HuH-7.5 (cell line): ENCODE measurements at places on chromosomes 5 and 9.

- no peak for DNase-seq
Observed at GRCh38 chr5:132364319-132364718, 5.2 kb upstream of the SLC22A5 start.

GRCh38 chr9:87390361-87390760 lies 107.3 kb upstream of the DAPK1 start:
- DNase-seq, result no peak

DNA sequence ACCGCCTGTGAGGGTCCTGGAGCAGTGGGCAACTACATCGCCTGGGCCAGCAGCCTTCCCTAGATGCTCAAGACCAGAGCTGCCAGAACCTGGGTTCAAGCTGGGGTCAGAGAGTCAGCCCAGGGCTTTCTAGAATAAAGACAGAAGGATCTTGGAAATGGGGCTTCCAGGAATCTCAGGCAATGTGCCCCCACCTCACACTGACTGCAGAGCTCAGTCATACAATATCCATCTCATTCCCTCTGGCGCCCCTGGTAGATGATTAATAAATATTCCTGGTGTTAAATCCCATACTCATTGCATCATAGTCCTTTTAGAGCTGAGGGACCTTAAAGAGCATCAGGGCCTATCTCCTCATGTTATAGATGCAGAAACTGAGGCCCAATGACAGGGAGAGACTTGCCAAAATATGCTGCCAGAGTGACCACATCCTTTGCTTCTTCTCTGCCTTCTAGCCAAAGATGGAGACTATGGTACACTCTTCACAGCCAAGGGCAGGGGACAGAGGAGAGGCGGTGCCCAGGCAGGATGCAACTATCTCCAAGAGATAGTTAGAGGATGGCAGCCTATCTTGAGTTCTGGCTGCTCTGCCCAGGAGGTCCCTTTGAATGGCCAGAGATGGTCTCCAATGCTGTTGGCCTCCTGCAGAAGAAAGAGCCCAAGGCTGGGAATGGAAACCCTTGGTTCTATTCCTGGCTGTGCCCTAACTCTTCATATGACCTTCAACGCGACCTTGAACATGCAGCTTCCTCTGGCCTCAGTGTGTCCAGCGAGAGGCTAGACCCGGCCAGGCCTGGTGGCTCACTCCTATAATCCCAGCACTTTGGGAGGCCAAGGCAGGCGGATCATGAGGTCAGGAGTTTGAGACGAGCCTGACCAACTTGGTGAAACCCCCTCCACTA lies 36.2 kb upstream of the IL17B start:
- DNase-seq, result no peak

DNA sequence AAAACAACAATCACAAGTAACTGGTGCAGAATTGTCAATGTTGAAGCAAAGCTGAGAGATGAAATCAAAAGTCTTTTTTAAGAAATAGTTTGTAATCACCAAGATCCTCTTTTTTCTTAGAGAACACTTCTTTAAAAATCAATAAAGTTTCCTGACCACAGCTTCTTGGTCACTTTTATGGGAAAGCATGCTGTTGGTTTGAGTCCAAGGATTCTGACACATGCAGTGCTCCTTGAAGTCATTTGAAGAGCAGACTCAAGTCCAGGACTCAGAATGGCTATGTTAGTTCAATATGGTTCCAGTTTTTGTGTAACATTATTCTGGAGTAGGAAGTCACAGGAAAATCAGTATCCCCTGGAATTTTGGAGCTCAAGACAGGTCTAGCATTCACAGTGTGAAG lies 480.6 kb downstream of the NR2F1-AS1 start:
- no peak for DNase-seq

DNA sequence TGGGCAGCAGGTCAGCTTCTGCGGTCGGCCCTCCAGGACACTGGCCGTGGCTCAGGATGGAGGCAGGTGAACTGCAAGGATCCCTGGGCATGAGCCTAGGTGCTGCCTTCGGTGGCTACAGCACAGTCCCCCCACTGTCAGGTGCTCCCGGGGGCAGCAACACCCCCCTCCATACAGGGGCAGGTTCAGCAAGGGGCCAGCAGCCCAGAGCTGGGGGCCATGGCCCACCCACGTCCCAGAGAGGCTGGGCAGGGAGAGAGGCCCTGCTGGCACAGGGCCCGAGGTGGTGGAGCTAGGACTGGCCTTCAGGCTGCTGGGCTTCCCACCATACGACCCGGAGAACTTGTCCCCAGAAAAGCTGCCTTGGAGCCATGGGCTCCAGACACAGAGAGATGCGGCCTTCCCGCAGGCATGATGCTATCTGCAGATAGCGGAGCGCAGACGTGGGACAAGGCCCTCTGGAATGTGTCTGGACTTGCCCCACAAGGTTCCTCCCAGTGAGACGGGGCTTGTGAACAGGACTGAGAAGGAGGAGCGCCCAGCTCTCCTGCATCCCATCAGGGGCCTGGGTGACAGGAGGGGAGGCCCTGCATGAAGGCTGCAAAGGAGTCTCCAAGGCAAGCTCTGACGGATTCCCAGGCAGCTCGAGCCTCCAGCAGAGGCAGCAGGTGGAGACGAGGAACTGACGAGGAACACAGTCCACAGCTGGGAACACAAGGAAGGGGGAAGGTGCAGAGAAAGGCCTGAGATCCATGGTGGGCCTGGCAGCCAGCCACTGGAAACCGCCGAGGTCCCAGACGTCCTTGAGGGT lies 111.1 kb downstream of the VAV2 start:
- no peak for DNase-seq

GRCh38 chr5:123659495-123659894 lies 147.5 kb downstream of the CSNK1G3 start:
- DNase-seq, result no peak

- DNase-seq, result peak; percentile 56
Observed at GRCh38 chr9:107283623-107284616, 841 bp downstream of the RAD23B start.

DNA sequence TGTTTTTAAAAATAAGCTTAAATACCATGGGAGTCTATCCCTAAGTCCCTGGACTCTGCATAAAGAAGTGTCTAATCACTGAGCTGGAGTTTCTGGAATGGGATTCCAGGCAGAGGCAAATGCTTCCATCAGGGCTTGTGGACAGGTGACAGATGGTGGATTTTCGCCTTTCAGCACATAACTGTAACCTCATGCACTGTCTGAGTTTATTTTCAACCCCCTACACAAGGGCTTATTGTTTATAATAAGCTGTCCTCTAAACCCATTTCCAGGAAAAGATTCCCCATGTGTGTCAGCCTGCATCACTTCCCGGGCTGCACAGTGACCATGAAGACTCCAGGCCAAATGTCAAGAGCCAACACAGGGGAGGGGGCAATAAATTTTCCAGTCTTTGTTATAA lies 264.0 kb downstream of the PIK3R1 start:
- DNase-seq, result no peak

- DNase-seq, result no peak
Observed at GRCh38 chr9:36218011-36218410, 27.3 kb downstream of the CLTA start.

DNA sequence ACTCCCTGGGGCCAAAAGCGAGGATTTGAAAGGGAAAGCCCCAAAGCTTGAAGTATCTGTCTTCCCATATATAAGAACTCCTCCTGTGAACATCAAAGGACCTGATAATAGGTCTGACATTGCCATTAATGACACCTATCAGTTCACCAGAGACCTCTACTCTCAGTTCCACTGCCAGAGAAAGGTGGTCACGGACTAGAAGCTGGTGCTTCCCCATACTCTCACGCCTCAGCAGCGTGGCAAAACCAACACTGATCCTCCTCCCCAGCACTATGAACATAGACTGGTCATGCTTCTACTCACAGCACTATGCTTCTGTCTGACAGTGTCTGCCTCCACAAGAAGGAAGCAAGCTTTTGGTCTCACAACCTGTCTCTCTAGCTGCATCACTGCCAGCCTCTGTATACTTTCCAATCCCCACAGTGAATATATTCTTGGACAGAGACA lies 37.9 kb downstream of the NRG2 start:
- no peak for DNase-seq

DNA sequence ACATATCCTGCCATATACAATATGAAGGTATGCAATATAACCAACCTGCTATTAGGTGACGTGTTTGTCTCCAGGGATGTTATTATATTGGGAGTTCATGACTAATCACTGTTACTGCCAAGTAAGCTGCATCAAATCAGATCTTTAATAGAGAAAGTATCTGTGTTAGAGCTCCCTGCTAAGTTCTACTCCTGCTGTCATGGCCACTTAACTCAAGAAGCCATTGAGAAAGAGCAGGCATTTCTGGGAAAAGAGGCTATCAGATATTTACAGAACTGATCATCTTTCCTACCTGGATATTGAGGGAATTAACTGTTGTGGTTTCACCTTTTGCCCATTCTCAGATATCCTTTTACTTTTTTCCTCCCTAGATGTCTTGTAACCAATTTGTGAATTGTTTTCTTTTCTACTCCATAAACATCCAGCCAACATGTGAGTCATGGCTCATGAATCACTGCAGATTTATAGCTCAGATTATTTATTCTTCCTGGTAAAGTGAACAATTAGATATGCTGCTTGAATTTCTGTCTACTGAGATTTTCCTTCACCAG lies 634.8 kb upstream of the FAM174A start:
- no peak for DNase-seq

GRCh38 chr5:170126061-170126460 lies 20.4 kb downstream of the FOXI1 start:
- no peak for DNase-seq

DNA sequence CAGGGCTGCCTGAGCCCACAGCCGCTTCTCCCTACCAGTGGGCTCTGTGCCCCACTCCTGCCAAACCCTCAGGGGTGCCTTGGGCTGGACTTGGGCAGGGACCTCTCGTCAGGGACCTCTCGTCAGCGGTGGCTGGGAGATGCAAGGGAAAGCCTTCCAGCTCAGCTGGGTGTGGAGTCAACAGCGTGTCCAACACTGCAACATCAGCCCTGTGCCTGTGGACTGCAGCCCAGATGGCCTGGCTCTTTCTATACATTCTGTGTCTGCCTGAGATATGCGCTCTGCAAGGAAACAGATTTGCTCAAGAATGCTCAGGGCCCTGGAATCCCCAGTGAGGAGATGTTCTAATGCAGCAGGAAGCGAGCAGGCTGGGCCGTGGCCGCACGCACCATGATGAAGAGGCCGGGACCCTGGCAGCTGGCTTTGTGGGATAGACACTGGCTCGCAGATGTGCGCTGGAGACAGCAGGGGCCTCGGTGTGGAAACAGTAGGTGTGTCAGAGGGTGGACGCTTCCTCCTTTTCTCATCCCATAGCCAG lies 85.0 kb upstream of the COL5A1 start:
- no peak for DNase-seq

DNA sequence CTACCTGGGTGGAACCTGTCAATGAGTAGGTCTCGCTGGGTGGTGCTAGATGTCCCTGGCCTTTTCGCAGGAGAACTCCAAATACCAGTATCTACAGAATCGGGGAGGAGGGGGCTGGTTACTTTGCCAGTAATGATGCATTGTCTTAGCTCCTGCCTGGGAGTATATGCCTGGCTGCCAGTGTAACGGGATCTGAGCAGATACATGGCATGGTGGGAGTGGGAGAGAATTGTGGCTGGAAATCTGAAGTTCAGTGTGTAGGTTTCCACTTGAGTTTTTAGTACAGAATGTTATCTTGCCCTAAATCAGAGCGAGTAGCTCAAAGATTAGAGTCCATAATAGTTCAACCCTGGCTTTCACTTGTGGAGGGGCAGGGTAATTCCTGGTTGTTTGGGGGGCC lies 38.0 kb upstream of the FANCC start:
- DNase-seq, result no peak

DNA sequence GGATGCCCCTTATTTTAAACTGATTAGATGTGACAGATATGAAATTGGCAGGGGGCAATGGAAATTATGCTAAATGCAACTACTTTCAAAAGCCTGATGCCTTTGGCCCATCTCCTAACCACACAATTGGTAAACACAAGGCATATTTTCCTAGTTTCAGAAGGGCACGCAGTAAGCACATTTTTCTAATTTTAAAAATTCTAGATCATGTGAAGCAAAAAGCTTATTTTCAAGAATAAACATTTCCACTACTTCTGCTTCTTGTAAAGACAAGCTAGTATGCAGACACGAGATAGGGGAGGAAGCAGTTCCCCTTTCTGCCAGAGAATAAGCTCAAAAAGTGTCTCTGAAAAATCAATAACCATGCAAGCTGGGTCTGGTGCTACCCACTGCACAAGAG lies 67.7 kb downstream of the ABCA1 start:
- no peak for DNase-seq

DNA sequence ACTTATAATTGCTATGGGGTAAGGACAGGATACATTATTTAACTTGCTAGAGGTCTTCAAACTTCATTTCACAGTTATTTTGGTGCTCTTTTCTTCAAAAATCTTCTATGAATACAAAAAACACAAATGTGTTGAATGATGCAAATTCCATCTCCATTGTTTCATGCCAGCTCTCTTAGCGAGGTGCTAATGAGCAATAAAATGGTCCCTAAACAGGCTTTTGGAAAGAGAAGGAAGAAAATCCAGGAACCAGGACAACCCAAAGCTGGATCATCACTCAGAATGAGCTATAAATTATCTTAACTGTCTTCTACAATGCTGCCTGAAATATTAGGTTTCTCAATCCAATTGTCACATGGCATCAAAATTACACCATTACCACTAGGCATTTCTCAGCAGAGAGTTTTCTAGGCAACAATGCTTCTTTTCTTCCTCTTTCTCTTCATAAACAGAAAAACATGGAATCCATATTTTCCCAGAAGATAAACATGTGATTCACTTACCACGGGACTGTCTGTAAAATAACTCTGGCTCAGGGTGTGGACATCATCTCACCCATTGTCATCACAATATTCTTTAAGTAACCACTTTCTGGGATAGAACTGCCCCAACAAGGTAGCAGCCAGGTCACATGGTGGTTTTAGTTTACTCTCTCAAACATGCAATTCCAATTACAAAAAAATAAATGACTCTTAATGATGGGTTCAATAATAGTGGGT lies 249.4 kb downstream of the NPR3 start:
- no peak for DNase-seq

- DNase-seq, result no peak
Observed at GRCh38 chr9:80146466-80146865, 574.7 kb downstream of the TLE4 start.

- DNase-seq, result no peak
Observed at GRCh38 chr5:16704945-16705344, 88.1 kb upstream of the RETREG1 start.

GRCh38 chr9:9214066-9214465 lies 1398.7 kb downstream of the PTPRD start:
- no peak for DNase-seq

GRCh38 chr5:79111960-79112702 lies 522 bp downstream of the BHMT start:
- no peak for DNase-seq

GRCh38 chr9:83296123-83296522 lies 233.2 kb upstream of the RASEF start:
- no peak for DNase-seq

- DNase-seq, result no peak
Observed at GRCh38 chr9:133958756-133959155, 33.4 kb downstream of the VAV2 start.

GRCh38 chr5:178232124-178232919 lies at the start of gene PHYKPL:
TSS of gene PHYKPL (minus strand) at chr5:178232802. CDS start at chr5:178232550, 252 bp downstream.
- peak; percentile 71 for DNase-seq

DNA sequence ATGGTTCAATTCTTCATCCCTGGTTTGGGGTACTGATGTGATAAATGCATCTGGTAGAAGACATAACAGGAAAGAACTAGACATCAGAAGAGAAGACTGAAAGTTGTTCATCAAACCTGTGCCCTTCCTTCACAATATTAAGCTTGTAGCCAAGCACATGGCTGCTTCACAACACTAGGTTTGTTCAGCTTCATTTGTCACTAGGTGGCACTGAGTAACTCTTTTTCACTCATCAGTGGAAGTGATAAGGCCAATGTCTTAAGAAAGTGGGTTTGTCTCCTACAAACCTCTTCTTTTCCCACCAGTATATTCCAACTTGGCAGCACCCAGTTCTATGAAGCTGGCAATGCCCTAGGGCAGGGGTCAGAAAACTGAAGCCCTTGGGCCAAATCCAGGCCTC lies 26.9 kb downstream of the ZNF484 start:
- DNase-seq, result no peak
